ENCODE measurements at places on chromosomes 6 and 20. TPM values are rescaled to one million over a fixed set of nuclear protein-coding genes. Genes with fewer than 3 reads are reported as not detected.

- peak; percentile 39 for DNase-seq
These were observed 21.4 kb upstream of the CITED2 start for GRCh38 chr6:139395891-139396301.

GRCh38 chr6:134850721-134851305 lies 99.1 kb downstream of the ALDH8A1 start:
- DNase-seq = no peak

DNA sequence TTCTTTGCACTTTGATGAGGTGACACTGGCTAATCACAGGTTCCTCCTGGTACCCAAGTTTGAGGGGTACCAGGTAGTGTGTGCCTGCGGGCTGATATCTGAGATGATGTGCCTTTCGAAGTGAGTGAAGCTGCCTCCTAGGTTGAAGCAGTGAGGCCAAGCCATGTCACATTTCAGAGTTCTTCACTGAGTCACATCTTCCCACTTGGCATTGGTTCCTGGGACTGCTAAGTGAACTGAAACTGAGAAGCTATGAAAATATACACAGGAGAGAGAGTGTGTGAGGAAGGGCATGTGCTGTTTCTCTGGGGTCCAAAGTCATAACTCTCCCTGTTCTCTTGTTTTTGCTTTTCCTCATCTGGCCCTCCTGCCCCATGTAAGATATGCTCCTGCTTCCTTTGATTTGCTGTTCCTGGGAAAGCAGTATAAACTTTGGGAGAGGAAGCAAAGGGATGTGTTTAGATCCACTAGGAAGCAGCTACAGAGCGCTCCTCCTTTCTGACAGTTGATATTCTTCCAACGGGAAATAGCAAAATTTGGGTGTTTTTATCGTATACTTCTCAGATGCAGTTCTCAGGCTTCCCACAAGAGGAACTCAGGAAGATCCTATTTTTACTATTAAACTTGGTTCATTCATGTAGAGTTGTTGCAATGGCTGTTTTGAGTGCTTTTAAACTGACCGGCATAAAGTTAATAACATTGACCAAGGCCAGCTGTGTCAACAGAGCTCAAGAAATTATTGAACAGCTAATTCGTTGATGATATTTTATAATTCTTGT lies 153.7 kb downstream of the MOXD1 start:
- peak; percentile 52 for DNase-seq

- peak; percentile 90 for DNase-seq
These were observed 69.8 kb upstream of the FAM184A start for GRCh38 chr6:119148098-119148824.

GRCh38 chr6:1335367-1336037 lies 23.6 kb downstream of the FOXQ1 start:
- DNase-seq = no peak

DNA sequence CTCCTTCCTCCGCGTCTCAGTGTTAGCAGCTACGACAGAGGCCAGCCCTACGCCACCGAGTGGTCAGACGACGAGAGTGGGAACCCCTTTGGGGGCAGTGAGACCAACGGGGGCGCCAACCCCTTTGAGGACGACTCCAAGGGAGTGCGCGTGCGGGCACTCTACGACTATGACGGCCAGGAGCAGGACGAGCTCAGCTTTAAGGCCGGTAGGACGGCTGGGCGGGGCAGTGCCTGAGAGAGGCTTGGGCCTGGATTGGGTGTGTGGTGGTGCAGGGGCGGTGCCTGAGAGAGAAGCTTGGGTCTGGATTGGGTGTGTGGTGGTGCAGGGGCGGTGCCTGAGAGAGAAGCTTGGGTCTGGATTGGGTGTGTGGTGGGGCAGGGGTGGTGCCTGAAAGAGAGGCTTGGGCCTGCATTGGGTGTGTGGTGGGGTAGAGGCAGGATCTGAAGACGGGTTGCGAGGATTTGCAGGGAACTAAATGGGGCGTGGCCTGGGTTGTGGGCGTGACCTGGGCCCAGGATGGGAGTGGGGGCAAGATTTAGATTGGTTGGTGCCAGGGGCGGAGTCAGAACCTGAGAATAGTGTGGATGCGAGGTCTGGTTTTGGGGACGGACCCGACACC lies 24.4 kb downstream of the SPDEF start:
- DNase-seq = peak; percentile 99

DNA sequence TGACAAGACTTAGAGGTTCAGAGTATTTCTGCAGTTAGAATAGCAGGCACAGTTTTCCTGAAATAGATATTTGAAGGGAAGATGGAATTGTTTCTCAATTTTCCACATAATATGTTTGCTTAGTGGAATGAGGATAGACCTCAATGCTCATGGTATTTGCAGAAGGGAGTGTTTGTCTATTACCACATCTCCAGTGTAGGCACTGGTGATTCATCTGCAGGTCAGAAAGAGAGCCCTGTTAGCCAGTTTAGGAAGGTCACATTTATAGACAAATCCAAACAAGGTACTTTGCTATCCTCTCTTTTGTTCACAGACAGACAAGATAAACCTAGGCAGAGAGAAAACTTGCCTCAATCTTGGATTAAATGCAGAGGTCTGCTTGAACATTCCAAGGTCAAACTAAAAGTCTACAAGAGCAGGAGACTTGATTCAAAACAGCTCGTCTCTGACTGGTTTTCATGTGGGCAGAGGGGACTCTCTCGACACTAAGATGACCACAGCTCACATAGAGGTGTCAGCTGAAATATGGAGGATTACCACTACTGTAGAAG lies 22.8 kb downstream of the ISM1 start:
- no peak for DNase-seq

The PAK1IP1 gene
- 19.7 TPM for total RNA-seq

The NINL gene
- 10.5 TPM for total RNA-seq

The KHDC1 gene
- total RNA-seq = 2.3 TPM

The GHRH gene
- total RNA-seq = not detected
